Sciatic nerve (tissue), 2 donors: ENCODE measurements at places on chromosomes 7 and 10. TPM values are rescaled to one million over a fixed set of nuclear protein-coding genes. Genes with fewer than 3 reads are reported as not detected.

GRCh38 chr7:2522780-2523433 lies 3.3 kb downstream of the LFNG start:
- no peak for DNase-seq

DNA sequence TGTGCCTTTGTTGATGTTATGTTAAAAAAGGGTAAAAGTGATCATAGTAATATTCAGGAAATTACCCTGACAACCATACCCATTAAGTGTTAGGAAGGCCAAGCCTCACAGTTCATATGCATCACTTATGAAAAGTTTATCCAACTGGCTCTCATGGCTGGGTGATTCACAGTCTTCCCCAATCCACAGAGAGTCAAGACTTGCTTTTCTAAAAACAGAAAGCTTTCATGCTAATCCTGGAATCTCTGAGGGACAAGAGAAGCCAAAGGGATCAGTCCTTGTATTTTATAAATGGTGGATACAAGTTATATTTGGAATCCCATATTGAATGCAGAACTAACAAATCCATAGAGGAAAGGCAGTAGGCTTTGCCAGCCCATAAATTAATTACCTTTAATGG lies 218.3 kb downstream of the JAZF1 start:
- no peak for DNase-seq

- DNase-seq = no peak
Measured at GRCh38 chr7:105250706-105251105, 138.0 kb downstream of the SRPK2 start.

- DNase-seq = no peak
Measured at GRCh38 chr10:44196336-44196735, 188.6 kb downstream of the CXCL12 start.

DNA sequence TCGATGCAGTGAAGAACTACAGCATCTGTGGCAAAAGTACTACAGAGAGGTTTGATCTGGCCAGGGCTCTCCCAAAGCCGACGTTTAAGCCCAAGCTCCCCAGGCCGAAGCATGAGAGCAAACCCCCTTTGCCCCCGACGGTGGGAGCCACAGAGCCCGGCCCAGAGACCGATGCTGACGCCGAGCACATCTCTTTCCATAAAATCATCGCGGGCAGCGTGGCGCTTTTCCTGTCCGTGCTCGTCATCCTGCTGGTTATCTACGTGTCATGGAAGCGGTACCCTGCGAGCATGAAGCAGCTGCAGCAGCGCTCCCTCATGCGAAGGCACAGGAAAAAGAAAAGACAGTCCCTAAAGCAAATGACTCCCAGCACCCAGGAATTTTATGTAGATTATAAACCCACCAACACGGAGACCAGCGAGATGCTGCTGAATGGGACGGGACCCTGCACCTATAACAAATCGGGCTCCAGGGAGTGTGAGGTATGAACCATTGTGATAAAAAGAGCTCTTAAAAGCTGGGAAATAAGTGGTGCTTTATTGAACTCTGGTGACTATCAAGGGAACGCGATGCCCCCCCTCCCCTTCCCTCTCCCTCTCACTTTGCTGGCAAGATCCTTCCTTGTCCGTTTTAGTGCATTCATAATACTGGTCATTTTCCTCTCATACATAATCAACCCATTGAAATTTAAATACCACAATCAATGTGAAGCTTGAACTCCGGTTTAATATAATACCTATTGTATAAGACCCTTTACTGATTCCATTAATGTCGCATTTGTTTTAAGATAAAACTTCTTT lies 2.3 kb downstream of the LRRTM3 start:
- DNase-seq = peak; percentile 53

DNA sequence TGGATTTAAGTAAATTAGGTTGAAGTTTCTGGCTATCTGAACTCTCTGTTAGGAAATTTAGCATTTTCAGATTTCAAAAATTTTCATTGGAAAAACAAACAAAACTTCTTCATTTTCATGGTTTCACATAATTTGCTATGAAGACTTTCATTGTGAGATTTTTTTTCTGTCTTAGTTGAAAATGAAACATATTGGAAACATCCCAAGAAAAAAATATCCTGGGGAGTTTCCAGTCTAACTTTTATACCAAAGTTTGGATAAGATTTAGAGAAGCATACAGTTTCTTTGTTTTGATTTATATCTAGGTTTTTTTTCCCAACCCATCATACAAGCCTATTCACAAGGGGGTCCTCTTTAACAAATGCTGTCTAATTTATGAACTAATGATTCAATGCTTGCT lies 300.5 kb upstream of the SEMA3A start:
- no peak for DNase-seq

DNA sequence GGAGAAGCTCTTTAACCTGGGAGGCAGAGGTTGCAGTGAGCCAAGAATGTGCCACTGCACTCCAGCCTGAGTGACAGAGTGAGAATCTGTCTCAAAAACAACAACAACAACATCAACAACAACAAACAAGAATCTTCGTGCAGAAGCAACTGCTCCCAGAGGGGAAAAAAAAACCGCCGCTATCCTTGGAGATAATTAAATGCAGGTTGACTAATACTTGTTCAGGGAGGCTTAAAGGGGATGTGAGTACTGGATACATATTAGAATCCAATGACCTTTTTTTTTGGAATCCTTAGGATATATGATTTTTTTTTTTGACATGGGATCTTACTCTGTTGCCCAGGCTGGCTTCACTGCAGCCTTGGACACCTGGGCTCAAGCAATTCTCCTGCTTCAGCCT lies 89.6 kb upstream of the FAM171A1 start:
- DNase-seq = no peak

GRCh38 chr10:88908194-88908593 lies 28.1 kb downstream of the STAMBPL1 start:
- no peak for DNase-seq

The RBP3 gene
- not detected for total RNA-seq

The EEPD1 gene
- total RNA-seq = 19.3 TPM

DNA sequence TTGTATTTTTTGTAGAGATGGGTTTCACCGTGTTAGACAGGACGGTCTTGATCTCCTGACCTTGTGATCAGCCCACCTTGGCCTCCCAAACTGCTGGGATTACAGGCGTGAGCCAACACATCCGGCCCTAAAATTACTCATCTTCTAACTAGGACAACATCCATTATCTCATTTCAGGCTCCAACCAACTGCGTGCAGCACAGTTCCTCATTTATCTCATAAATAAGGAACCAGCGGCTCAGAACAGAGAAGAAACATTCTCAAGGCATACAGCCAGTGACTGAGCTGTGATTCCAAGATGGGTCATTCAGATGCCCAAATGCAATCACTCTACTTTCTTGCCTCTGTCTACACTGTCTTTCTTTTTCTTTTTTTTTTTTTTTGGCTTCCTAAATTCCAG lies 356.1 kb downstream of the ELMO1 start:
- no peak for DNase-seq

DNA sequence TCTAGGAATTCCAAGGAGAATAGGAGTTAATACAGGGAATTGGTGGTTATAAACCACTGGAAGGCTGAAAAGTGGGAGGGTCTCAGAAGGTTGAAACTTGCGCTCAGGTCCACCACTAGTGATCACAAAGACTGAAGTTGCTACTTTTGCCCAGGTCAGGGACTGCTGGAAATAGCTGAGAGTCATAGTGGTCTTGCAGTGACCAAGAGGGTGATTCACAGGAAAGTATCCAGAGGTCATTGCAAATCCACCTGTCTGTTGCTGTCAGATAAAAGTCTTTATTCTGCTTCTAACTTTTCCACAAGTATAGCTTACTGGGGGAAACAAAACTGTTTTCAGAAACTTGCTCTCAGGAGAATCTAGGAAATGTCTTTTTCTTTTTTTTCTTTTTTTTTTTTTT lies 211.5 kb upstream of the PRSS1 start:
- no peak for DNase-seq
